ENCODE measurements at places on chromosomes 1 and 21.

- no peak for DNase-seq
These were observed 2.0 kb downstream of the COL24A1 start for GRCh38 chr1:86154571-86155050.

GRCh38 chr1:87615491-87615890 is 286.8 kb downstream of the LMO4 start:
- DNase-seq, result no peak

- no peak for DNase-seq
These were observed 78.8 kb downstream of the SPSB1 start for GRCh38 chr1:9371391-9371935.

DNA sequence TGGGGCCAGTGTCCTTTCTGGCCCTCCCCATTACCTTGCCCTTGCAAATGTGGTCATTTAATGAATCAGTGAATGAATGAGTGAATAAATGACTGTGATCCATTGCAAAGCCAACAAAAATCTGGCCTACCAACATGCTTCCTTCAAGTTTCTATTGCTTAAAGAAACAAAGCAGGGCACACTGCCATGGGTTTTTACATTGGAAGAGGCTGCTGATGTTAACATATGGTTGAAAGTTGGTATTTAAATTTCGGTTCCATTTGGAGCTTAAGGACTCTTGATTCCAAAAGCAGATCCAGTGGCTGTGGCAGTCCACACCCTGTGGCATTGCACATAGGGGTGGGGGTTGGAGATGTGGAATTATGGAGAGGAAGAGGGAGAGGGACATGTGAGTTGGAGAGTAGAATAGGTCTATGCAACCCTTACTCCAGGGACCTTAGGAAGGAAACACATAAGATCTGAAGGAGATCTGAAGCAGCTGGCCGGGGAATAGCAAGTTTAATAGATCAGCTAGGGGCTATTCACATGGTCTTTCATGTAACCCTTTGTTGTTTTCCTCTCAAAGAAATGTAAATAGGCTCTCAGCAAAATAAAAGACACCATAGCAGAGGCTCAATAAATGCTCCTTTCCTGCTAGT is 7.2 kb downstream of the ABCA4 start:
- DNase-seq, result no peak

- no peak for DNase-seq
These were observed 69.4 kb downstream of the RGS2 start for GRCh38 chr1:192878249-192878648.

DNA sequence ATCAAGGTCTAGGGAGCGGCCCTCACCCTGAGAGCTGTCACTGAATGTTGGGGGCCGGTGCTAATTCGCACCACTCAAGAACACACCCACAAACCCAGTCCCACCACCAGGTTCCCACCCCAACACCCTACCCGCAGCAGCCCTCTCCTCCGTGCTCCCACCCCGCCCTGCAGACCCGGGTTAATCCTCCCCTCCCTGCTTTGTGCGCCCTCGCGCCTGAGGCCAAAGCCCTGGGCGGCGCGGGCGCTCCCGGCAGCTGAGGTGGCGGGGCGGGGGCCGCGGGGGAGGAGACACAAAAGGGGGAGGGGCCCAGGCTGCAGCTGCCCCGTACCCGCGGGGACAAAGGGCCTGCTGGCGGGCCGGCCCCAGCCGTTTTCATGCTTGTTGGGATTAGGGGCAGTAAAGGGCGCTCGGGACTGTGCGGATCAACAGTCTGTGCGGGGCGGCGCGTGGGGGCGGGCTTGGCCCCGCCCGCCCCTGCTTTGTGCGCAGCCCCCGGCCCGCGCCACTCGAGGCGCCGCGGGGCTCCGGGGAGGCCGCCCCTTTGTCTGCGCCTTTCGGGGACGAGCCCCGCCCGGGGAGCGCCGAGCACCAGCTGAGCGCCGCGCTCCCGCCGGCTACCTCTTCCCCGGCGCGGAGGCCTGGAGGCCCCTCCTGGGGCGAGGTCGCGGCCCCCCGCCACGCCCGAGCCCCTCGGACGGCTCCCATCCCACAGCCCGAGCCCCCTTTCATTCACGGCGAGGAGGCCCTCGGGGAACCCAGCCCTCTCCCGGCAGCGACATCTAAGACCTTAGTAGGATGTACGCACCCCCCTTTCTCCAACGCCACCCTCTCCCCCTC is 10.9 kb downstream of the C1orf216 start:
- DNase-seq, result no peak

DNA sequence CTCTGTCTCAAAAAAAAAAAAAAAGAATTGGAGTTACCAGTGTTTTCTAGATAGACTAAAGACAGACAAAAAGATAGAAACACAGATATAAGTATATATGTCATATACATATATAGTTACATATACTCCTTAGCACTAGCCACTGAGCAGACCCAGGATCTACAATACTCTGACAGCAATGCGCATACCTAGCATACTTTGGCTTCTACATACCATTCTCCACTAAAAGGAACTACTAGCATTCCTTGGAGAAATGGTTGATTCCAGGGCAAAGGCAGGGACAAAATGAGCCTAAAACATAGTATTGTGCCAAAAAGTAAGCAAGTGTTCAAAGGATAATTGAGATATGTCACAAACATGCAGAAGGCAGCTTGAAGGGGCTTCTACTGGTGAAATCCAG is 22.7 kb downstream of the SYNJ1 start:
- DNase-seq, result no peak

DNA sequence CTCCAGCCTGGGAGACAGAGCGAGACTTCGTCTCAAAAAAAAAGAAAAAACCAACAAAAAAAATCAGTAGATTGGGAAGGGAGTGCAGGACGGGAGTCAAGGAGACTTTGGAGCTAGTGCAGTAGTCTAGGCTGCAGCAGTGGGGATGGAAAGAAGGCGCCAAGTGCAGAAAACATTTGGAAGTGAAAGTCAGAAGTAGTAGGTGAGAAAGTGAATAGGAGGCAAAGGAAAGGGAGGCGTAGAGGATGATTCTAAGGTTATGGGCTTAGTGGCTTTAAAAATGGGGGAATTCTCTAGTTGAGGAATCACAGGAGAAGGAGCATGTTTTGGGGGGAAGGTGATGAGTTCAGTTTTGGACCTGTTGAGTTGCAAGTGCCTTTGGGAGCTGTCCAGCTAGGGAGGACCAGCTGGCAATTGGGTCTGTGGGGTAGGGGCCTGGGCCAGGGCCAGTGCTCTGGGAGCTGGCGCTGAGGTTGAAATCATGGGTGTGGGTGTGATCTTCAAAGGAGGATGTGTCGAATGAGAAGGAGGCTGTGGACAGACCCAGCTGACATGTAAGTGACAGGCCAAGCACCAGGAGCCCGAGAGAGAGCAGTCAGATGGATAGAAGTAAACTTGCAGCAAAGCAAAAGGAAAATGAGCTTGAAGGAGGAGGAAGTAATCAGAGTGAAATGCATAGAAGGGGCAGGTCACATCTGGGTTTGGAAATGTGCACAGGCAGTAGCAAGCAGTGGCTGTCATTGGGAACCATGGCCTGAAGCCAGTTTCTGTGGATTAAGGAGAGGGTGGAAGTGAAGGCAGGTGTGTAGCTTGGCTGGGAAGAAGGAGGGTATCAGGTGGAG is 15.8 kb downstream of the TMCC2 start:
- no peak for DNase-seq

- DNase-seq, result no peak
These were observed 79.2 kb downstream of the TYW3 start for GRCh38 chr1:74812180-74812541.

- DNase-seq, result no peak
These were observed 27.3 kb upstream of the VPS13D start for GRCh38 chr1:12202577-12202976.

DNA sequence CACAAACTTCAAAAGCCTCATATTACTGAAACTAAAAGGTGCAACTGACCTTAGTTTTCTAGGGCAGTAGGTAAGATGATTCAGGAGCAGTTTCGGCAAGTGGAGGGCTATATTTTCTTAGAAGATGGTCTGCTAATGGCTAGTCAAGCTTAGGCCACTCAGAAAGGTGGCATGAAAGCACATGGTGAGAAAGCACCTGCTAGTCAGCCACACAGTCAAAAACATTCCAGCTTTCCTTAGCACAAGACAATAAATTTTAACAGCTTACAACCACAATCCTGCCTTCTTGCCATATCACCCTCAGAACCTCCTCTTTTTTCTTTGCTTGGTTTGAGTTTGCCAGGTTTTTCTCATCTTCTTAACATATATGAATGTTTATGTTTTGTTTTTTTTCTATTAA is 81.1 kb upstream of the SLFNL1 start:
- no peak for DNase-seq

DNA sequence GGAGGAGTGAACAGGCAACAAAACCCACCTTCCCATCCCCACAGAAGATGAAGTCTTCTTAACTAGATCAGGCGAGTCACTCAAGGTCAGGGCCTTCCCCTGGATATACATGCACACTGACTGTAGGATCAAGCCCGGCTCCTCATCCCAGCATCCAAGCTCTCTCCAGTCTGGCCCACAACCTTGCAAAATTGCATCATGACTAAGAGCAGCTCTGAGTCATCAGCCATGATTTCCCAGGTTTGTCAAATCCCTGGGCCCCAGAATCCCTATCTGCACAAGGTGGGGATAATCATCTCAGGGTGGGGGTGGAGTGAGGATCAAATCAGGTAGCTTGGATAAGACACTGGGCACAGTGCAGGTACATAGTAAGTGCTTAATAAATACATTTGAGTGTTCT is 199.3 kb upstream of the GRIK3 start:
- no peak for DNase-seq

- DNase-seq, result no peak
These were observed 9.8 kb downstream of the RGS18 start for GRCh38 chr1:192167911-192168700.

DNA sequence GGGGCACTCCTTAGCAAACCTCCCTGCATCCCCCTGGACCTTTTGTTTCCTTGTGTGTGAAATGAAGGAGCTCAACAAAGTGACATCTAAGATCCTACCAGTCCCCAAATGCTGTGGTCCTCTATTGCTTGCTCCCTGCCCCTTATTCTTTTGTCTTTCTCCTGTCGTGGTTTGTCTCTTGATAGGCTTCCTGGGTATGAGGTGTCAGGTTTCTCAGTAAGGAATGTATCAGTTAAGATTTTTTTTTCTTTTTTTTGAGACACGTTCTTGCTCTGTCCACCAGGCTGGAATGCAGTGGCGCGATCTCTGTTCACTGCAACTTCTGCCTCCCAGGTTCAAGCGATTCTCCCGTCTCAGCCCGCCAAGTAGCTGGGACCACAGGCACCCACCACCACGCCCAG is 16.8 kb downstream of the CNIH3 start:
- no peak for DNase-seq

GRCh38 chr1:51861669-51862068 is 16.9 kb downstream of the NRDC start:
- no peak for DNase-seq

DNA sequence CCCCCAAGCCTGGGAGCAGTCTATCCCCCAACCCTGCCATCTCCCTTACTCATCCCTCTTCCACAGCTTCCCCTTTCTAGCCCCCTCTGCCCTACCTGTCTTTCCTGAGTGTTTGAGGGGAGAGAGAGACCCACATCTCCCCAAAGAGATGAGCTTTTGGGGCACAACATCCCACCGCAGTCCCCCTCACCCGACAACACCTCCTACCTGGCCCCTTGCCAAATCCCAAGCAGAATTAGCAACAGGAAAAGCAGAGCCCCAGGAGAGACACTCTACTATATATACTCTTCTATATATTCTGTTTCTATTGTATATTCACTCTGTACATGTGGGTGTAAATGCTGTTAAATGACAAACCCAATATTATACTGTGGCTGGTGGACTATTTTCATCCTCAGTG is 9.9 kb upstream of the KCNC4 start:
- DNase-seq, result no peak

GRCh38 chr1:55231745-55232144 is 16.6 kb upstream of the USP24 start:
- no peak for DNase-seq

DNA sequence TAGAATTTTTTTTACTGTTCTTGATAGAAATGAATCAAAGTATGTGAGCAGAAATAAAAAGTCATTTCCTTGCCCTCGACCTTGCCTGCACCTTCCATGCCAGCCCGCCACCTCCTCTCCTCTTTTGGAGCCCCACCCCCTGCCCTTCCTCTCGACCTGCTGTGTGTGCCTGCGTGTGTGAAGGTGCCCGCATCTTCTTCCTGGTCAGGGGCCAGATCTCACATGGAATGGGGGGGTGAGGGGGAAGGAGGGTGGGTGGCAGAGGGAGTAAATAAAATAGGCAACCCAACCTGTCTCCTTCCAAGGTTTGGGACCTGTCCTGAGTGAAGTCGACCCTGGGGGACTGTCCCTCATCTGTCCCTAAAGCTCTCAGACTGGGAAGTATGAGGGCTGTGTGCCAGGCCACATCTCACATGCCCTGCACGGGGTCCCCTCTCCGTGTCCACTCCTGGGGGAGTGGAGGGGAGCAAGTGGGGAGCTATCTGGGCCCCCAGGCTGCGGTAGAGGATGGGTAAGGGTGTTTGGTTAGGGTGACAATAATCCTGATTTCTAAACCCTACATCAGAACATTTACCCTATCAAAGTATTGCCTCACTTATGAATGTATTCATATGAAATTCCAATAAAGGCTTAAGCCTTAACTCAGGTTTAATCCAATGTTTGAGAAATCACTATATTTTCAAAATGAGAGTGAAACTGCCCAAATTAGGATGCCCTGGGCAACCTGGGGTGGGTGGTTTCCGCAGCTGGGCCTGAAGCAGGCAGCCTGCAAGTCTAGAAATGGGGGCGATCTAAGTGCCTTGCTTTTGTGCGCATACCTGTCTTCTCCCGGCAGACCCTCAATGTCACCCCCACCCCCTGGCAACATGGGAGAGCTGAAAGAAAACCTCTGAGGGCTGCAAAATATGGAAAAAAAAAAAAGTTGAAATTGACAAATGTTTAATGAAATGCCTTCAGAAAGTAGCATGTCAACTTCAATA is 15.4 kb downstream of the AMPD2 start:
- DNase-seq, result no peak

GRCh38 chr1:162006081-162006480 is 17.6 kb downstream of the OLFML2B start:
- no peak for DNase-seq

- DNase-seq, result no peak
These were observed 24.5 kb upstream of the SHCBP1L start for GRCh38 chr1:182977480-182977879.

- DNase-seq, result no peak
These were observed 78.7 kb downstream of the SSBP3 start for GRCh38 chr1:54327386-54328065.

DNA sequence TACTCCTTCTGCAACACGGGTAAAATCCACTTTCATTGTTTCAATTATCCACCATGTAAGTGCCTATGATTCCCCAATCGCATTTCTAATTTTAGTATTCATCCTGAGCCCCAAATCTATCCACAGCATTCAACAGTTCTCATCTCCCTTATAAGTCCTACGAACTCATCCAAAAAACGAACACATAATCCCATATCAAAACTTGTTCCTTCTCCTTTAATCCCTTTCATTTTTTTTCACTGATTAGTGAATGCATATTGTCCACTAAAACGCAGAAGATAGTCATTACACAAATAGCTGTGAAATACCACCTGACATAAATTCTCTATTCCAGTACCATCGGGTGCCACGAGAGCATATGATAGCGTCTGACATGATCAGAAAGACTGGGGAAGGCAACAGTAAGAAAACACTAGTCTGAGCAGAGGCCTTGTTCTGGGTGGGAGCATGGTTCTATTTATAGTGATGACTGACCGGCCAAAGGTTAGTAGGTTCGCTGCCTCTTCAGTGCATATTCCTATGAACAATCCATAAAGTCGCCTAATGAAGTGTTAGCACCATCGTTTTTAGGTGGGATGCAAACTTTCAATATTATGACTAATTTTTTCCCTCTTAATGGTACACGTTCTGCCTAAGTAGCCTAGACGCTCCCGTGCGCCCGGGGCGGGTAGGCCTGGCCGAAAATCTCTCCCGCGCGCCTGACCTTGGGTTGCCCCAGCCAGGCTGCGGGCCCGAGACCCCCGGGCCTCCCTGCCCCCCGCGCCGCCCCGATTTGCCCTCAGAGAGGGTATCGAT is 648 bp downstream of the ATP5PF start:
- no peak for DNase-seq
